Omental fat pad (tissue), 4 donors: ENCODE measurements at places on chromosomes 13 and 19.

- no peak for DNase-seq
Measured at GRCh38 chr19:14271840-14272239, 65.9 kb upstream of the ADGRL1 start.

- no peak for DNase-seq
Measured at GRCh38 chr19:44879309-44880065, 11.6 kb upstream of the TOMM40 start.

DNA sequence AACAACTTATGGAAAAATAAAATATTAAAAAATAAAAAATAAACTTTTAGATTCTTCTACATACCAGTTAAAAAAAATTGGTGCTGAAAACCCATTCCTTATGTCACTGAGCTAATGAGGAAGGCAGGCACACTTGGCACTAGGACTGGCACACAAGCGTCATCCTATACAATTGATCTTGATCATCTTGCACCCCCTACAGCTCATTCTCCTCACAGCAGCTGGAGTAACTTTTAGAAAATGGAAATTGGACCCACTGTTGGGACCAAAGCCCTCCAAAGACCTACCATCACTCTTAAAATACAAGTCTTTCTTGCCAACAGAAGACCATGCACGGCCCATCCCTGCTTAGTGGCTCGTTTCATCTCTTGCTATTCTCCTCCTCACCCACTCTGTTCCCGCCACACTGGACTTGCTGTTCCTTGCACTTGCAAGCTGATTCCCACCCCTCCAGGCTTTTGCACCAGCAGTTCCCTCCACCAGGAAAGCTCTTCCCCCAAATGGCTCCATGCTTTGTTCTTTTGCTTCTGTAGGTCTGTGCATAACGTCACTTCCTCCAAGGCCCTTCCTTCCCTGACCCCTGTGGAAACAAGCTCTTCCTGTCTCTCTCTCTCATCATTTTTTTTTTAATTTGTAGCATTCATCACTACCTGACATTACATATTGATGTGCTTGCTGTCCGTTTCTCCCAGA lies 11.6 kb downstream of the CTU1 start:
- DNase-seq: no peak

DNA sequence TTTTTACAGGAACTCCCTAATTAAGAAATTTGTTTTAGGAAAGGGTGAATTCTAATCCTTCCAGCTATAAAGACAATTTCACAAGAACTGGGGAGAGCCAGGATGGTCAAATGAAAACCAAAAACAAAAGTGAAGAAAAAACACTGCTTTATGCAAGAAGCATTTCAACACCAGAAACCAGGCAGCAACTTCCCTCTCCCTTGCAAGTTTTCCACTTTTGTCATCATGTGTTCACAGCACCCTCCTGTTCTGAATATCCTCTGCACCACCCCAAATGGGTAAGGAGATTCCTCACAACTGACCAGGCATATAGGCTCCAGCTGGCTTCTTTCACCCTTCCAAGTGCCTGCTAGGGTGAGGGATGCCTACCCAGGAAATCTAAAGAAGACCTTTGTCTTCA lies 328.1 kb downstream of the TBC1D4 start:
- no peak for DNase-seq

DNA sequence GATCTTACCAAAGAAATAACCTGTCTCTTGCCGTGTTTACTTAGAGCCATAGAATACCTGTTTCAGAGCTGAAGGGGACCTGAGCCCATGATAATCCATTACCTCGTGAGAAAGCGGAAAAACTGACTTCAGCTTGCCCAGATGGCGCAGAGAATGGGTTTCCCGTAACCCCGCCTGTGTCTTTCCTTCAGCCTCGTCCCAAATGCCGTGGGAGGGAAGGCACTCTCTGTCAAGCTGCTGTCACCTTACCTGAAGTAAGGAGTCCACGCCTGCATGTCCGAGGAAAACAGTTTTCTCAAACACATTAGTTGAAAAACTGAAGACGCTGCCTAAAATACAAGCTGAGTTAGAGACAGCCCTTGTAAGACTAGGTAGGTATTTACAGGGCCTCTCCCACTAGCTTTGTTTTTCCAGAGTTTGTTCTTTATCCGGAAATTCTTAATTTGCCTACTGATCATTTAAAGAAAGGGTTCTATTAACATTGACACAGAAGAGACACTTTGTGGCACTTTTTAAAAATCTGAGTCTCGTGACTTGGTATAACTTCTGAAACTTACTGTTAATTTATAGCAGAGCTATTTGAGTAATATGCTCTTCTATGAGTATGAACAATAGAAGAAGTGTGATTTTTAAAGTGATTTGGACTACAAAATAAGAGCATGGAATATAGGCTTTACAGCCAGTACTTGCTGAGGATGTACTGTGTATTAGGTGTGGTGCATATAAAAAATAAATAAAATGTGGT lies 1.3 kb upstream of the INTS6 start:
- no peak for DNase-seq

GRCh38 chr19:7366701-7367420 lies 18.1 kb downstream of the ARHGEF18 start:
- no peak for DNase-seq

DNA sequence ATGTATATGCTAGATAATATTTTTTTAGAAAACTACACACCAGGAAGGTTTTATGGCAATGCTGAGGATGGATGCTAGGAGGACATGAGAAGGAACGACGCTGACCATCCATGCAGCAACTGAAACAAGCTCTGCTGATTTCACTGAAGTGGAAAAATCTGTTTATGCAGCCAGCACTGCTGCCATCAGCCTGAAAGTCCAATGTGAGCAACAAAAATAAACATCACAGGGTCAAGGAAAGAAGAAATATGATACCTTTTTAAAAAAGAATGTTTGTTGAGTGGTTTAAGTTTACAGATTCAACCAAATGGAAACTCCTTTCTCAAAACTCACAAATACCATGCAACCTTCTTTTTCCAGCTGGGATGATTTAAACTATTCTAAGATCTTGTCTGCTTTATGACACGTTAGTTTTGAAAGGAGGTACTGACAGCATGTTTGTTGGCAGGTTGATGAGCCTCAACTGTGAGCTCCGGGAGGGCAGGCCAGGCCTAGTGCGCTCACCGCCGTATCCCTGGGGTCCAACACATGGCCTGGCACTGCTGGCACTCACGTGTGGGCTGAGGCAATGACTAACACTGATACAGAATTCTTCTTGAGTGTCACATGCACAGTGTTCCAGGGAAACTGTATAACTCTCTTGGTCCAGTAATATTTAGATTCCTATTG lies 46.8 kb downstream of the LATS2 start:
- DNase-seq: no peak

DNA sequence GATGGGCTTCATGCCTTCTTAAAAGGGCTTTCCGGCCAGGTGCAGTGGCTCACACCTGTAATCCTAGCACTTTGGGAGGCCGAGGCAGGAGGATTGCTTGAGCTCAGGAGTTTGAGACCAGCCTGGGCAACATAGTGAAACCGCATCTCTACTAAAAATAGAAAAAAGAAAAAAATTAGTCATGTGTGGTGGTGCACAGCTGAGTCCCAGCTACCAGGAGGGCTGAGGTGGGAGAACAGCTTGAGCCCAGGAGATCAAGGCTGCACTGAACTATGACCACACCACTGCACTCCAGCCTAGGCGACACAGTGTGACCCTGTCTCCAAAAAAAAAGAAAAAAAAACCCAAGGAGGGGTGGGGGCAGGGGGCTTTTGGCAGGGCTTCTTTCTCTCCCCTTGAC lies 7.2 kb downstream of the CARS2 start:
- DNase-seq: no peak

- DNase-seq: no peak
Measured at GRCh38 chr13:98134901-98135300, 8.0 kb upstream of the FARP1 start.

DNA sequence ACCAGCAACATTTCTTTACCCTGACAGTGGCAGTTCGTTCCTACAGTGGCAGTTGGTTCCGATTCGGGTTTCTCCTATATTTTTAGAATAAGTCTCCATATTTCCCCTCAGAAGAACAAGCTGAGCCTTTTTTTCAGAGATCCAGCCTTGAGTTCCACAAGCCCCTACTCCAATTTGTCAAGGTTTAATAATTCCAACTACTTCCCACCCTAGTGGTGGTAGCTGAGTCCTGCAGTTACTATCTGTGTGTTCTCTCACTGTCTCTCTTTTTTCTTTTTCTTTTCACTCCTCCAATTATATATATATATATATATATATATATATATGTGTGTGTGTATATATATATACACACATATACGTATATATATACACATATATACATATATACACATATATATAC lies 1347.3 kb downstream of the PCDH9 start:
- no peak for DNase-seq

DNA sequence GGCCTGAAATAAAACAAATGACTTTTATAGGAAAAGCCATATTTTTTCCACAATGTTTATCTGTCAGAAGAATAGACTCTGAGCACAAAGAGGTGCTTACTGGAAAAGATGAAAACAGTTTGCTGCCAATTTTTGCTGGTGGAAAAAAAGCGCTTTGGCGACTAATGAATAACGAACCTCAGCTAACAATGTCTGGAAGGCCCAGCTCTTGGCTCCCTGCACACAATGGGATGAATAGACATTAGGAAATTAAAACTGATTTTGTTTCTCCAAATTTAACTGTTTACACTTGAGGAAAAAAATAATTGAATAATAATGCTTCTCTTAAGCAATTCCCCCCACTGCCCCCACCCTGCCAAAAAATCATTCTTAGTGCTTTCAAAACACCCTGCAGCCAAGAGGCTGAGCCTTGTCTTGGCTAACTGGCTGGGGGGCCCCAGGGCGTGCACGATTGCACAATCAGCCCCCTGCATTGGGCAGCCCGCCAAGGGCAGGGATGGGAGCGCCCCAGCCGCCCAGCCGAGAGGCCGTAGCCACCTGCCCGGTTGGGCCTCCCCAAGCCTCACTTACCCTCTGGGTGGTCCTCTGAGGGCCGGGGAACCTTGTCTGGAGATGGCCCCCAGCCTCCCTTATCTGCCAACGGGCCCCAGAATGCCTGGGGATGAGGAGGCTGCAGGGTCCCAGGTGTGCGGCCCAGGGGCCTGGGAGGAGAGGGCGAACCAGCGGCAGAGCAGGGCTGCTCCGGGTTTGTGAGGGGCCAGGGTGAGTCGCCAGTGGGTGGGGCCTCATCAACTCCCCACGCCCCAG lies 16.8 kb downstream of the CEBPG start:
- DNase-seq: no peak

DNA sequence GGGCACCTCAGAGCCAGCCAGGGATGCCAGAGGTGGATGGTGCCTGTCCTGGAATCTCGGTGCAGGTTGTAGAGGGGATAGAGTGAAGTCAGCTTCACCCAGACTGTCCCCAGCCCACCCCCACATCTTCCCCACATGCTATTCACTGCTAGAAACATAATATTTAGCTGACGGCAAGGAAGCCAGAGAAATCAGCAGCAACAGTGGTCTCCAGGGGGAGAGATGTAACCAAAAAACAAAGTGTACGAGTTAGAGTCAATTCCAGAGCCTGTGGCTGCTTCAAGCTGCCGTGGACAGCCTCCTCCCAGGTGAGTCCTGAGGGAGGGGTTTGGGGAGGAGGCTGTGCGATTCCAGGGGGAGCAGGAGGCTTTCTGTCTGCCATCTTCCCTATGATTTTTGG lies 97.6 kb downstream of the ZNF536 start:
- DNase-seq: no peak

- no peak for DNase-seq
Measured at GRCh38 chr13:43546251-43546650, 240.5 kb downstream of the ENOX1 start.

DNA sequence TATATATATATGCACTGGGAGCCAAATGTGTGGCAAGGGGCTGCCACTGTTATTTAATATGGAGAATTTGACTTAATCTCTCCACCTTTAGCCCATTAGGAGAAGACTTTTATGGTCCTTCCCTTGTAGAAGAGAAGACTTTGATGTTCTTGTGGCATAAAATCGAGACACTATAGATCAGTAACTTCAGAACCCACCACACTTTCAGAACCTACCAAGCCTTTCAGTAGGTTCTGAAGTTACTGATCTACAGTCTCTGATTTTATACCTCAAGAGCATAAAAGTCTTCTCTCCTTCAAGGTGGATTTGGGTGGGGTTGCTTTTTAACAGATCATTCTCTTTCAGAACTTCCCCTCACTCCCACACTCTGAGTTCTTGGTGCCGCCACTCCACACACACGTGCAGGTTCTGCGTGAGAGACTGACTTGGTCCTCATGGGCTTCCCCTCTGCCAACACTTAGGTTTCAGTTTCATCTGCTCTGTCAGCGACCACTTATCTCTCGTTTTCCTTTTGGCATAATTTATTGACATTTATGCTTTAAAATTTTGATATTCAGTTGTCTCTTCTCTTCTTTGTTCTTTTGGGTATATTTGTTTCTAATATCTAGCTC lies 213.4 kb upstream of the PCDH17 start:
- DNase-seq: no peak
